Kidney epithelial cell (primary cell): ENCODE measurements at places on chromosomes 13 and 19. TPM values are rescaled to one million over a fixed set of nuclear protein-coding genes. Genes with fewer than 3 reads are reported as not detected.

GRCh38 chr19:28213470-28214082 is 999.4 kb downstream of the UQCRFS1 start:
- no peak for DNase-seq

DNA sequence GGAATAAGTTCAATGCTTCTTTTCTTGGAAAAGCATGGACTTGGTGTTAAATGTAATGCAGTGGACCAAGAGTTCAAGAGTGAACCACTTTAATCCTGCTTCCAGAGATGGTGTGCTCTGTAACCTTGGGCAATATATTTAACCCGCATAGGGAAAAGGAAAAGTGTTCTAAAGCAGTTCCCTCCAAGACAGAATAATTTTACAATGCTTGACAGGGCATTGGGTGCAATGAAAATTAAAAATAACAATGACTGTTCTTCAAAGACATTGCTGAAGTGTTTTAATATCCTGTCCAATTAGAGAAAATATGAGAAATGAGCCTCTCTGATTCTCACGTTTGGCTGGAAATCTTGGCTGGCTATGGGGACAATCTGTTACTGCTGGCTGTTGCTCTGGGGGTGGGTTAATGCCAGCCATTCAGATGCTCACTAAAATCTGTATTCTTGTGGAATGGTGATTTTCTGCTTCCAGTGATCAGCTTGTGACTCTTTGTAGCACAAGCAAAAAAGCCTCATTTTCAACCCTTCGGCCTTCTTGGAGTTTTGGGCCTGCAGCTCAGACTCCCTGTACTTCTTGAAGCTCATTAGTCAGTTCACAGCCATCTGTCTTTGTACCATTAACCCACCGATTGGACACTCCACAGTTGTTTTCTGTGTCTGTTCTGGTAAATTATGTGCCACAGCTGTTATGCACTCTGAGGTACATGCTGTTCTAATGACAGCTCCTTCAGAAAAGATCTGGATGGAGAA is 310.6 kb downstream of the LMO7 start:
- DNase-seq: no peak

- DNase-seq: no peak
These were observed 501.8 kb downstream of the EFNB2 start for GRCh38 chr13:106033659-106034058.

Gene IZUMO2
- not detected in 2 replicates for total RNA-seq

Gene LILRA5
- 1.9 TPM in 1 of 2 replicates, not detected in the other for total RNA-seq
